Inflammatory macrophage treated with lipopolysaccharide for 4 hours (primary cell): ENCODE measurements at places on chromosomes 4 and X.

DNA sequence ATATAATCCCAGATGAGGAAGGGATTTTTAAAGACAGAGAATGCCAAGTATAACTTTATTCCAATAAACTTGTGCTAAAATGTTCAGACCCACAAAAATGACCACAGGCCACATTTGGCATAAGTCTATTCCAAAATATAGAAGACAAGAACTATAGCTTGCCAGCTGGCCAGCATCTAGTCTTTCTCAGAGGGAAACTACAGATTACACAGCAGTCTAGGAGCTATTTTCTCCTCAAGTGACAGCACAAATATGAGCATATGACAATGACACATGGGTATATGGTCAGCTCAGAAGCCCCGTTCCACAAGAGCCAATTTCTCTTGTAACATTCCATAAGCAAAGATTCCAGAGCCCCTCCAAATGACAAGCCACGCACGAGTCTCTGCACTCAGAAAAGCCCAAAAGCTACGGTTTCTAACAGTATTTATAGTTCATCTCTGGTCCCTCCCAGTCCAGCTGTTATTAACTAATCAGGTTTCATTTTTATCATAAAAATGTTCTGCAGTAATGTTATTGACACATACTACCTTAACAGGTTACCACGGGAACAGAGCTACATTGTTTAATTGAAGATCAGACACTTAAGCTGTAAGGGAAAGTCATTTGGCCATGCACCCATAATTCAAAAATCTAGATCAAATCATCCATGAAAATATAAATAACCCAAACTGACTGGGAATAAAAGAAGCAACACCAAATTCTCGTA, 70.3 kb downstream of the RAB28 start:
- peak; percentile 68 for DNase-seq

GRCh38 chr4:79862821-79863220, 210.2 kb downstream of the ANTXR2 start:
- no peak for DNase-seq

DNA sequence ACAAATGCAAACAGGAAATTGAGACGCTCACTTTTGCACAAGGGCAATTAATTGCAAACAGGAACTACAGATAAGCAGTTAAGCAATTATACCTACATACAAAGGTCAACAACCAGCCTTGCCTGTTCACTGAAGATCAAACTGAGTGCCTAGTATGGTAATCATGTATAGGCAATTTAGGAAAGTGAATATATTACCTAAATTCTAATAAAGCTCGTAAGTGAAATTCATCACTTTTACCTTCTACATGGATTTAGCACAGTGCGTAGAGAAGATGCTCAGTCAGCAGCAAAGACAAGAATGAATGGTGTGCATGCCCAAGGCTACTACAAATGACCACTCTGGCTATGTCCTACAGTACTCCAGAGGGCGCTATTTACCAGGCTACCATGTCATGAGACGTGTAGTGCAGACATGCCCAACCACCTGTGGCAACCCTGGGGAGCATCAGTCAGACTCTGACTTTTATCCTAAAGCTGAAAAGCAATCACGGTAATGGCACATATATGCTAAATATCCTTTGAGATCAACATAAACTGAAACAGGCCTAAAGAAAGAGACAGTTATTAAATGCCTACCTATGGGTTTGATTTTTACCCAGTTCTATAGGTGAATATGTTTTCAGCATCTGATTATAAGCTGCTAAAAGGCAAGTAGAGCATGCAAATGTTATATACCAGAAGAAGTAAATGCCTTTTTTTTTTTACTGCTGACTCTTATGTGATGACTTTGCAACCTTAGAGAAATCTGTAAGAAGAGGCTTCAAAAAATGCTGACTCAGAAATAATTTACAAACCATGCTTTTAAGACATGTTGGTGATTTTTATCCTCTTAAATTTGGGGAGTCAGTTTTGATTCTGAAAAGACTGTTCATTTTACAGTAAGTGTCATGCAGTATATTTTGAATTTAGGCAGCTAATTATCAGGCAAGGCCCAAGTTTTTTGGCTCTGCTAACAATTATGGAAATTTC, 178.0 kb downstream of the PPP3CA start:
- peak; percentile 77 for DNase-seq

GRCh38 chr4:142713282-142714030, 132.6 kb downstream of the INPP4B start:
- DNase-seq = no peak

DNA sequence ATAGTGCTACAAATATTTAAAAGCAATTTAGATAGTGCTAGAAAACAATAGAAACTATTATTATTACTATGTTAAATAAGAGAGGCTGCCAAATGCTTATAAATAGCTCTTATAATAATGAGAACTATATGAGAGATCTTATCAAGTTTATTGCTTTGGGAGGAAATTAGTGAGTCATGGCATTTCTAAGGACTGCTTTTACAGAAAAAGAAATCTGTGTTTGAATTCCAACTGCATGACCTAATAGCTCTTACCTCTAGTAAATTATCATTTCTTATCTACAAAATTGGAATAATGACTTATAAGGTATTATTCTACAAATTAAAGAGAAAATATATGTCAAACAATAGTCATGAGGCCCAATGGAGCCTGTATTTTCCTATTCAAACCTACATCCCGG, 177.2 kb downstream of the GABRG1 start:
- DNase-seq = no peak

DNA sequence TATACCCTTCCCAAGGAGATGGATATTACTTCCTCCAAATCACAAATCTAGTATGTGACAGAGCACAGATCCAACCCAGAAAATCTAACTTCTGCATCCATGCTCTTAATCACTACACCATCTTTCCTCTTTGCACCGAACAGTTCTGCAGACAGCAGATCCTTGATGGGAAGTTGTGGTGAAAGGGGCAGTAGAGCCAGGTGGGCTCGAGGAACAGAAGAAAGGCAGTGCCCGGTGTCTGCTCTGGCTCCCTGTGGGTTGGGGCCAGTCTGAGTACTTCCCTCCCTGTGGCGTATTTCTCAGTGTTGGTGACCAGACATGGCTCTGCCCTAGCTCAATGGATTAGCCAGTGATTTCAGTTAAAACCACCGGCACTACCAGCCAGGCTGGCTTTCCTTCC, 15.3 kb downstream of the HOPX start:
- DNase-seq = no peak

DNA sequence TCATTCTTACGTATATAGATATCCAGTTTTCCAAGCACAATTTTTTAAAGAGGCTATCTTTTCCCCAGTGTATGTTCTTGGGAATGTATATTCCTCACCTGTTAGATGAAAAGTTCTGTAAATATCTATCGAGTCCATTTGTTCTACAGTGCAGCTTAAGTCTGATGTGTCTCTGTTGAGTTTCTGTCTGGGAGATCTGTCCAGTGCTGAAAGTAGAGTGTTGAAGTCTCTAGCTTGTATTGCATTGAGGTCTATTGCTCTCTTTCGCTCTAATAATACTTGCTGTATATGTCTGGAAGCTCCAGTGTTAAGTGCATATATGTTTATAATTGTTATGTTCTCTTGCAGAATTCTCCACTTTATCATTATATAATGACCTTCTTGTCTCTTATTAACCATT, 373.1 kb downstream of the PPARGC1A start:
- no peak for DNase-seq

DNA sequence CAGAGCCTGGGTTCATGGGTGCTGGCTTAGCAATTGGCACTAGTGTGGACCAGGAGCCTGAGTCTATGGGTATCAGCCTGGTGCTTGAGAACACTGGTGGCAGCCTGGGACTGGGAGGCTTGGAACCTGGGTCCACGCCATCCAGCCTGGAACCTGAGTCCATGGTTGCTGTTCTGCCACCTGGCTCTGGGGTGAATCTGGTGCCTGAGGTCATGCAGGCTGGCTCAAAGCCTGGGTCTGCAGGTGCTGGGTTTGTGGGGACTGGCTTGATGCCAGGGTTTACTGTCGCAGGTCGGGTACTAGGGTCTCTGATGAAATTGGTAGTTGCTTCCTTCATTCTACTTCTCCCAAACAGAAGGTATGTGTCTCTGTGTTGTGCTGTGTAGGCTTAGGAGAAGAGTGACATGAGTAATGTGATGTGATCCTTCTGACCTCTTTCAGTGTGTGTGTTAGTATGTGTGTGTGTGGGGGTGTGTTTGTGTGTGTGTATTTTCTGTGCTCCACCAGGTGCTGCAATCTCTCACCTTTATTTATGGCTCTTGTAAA, 517.0 kb upstream of the EPHA5 start:
- DNase-seq = no peak

DNA sequence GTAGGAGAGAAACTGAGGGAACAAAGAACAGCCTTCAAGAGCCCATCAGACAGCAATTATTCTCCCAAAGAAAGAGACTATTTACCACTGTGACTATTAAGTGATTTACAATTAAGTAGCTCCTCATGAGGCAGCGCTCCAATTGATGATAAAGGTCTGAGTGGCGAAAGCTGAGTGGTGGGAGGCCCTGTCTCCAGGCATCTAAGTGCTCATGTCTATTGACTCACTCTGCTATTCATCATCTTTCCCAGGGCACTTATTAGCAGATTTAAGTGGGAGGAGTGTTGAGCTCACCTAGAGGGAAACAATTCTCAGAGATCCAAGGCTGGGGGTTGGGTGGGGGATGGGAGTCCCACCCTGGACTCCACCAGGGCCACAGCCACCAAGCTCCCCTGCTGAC, 23.3 kb downstream of the AMER1 start:
- DNase-seq = no peak

- no peak for DNase-seq
These were observed 531 bp downstream of the RUFY3 start for GRCh38 chr4:70722199-70722791.

GRCh38 chr4:11799196-11799595, 370.5 kb upstream of the HS3ST1 start:
- DNase-seq = no peak

DNA sequence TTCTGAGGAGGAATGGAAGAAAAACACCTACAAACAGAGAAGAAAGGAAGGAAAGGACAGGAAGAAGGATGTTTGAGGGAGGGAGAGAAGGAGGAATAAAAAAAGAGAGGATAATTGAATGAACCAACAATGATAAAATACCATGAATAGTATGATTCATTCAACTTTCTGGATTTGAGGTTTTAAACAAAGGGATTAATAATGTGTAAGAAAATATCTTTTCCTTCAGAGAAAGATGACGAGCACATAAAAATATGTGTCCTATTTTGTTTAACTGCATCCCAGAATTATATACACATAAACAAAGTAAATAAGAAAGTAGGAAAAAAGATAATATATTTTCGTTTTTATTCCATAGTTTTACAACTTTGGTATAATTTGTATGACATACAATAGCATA, 1380.4 kb downstream of the STIM2 start:
- no peak for DNase-seq

DNA sequence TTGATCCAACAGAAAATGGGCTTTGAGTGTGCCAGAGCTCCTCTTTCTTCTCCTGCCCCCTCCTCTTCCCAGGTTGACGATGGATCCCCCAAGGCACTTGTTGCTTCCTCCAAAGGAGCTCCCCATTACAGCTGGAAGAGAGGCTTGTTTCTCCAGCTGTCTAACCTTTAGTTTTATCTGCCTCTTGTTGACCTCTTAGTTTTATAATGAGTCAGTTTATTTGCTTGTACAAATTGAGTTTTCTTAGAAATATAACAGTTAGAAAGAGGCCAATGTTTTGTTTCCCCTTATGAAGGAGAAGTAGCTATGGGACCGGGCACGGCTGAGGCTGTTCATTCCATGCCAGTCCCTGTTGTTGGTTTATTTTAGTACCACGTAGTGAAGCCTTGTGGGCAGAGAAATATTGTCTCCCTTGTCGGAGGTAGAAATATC, 158.2 kb downstream of the SPRY1 start:
- no peak for DNase-seq

GRCh38 chr4:146062340-146062739, 113.2 kb upstream of the LSM6 start:
- DNase-seq = peak; percentile 7

DNA sequence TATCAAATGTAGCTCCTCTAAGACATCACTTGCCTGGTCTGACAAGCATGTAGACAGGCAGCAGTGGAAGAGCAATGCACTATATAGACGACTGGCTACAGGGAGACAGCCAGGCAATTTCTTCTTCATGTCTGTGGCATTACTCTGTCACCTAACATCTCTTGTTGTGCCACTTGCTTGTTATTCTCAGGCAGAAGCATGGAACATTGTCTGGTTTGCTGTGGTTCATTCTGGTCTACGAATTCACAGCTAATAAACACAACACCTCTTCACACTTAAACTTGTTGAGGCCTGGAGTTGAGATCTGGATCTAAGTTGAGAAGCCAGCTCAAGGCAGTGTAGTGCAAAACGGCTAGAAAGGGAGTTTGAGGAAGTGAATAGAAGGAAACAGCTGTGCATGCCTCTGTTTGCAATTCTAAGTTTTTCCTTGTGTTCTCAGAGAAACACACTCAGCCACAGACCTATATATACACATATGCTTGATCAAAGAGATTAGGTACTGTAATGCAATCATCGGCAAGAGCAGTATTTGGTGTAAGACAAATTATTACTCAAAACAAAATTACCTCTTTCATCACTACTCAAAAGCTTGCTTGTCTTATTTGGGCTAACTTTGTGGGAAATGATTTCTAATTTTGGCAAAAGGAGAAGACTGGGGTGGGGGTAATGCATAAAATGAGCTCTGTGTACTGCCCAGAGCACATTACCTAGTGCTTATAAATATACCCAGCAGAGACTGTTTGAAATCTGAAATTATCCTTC, 243.8 kb downstream of the PPP3CA start:
- DNase-seq = peak; percentile 34

- no peak for DNase-seq
These were observed 3.1 kb upstream of the TDO2 start for GRCh38 chr4:155900381-155900780.

- no peak for DNase-seq
These were observed 116.5 kb downstream of the COL25A1 start for GRCh38 chr4:109185951-109186350.

- peak; percentile 74 for DNase-seq
These were observed 773 bp downstream of the PRMT9 start for GRCh38 chr4:147683188-147683591.

DNA sequence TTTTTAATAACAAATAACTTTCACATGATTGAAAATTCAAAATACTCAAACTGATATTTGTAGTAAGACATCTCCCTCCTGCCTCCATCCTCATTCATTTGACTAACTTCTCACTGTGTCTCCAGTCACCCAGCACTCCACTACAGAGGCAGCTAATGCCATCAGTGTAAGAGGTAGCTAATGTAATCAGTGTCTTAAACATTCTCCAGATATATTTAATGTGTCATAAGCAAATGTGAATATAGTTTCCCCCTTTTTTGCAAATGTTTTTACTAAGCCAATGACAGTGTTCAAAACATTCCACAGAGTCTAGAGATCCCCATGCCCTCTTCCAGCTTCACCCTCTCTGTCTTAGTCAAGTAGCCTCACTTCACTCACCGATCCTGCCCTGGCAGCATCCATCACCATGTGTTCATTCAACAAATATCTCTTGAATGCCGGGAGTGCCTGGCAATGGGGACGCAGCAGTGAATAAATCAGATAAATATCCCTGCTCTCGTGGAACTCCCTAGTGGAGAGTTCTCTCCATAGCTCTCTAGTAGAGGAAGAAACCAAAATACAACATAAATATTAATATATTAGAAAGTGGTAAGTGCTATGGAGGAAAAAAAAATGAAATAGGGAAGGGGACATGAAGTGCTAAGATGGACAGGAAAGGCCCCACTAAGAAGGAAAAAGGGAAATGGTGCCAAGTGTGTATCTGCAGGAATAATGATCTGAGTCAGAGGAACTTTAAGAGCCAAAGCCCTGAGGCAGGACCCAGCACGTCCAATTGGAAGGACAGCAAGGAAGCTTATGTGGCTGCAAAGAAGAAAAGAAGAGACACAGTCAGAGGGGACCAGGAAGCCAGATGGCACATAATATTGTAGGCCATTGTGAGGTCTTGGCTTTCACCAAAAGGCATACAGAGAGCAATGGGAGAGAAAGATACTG, 18.7 kb downstream of the SCFD2 start:
- no peak for DNase-seq
